C1 segment of cervical spinal cord (tissue), 14 donors: ENCODE measurements at places on chromosomes 16 and 17.

GRCh38 chr17:74532115-74532514, 840 bp upstream of the CD300LB start:
- peak; percentile 32 for DNase-seq

DNA sequence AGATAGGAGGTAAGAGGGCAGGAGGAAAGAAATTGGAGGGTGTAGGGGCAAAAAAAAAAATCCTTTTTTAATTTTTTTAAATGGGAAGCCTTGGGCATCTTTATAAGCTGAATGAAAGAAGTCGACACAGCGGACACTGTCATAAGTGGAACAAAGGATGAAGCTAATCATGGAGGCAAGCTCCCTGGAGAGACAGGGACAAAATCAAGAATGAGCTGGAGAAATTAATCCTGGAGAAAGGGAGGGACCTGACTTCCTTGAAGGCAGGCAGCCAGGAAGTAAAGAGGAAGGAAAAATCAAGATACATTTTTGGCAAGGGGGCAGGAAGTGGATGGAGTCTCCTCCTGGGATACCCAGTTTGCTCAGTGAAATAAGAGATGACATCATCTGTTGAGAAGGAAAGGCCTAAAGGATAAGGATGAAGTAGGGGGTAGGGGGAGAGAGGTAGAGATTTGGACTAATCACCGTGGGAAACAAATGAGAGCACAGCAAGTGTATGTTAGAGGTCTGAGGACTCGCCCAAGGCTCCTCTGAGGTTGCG, 179.3 kb downstream of the SLC39A11 start:
- no peak for DNase-seq

DNA sequence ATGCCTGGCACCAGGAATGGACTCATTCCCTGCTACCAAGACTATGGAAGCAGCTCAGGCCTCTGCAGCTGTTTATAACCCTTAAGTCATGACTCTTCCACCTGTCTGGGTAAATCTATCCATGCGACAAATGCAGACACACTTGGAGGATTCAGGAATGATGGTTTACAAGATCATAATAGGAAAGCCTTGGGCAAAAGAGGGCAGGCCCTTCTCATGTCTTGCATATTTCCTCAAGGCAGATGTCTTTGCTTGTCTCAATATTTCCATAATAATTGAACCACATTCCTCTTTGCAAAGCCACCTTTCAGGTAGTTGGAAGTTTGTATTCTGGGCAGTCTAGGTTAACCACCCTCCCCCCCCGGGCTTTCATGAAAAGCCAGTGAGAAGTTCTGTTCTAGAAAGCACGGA, 884 bp upstream of the JPT1 start:
- DNase-seq: no peak

- no peak for DNase-seq
Measured at GRCh38 chr16:50293994-50294855, 27.9 kb downstream of the ADCY7 start.

DNA sequence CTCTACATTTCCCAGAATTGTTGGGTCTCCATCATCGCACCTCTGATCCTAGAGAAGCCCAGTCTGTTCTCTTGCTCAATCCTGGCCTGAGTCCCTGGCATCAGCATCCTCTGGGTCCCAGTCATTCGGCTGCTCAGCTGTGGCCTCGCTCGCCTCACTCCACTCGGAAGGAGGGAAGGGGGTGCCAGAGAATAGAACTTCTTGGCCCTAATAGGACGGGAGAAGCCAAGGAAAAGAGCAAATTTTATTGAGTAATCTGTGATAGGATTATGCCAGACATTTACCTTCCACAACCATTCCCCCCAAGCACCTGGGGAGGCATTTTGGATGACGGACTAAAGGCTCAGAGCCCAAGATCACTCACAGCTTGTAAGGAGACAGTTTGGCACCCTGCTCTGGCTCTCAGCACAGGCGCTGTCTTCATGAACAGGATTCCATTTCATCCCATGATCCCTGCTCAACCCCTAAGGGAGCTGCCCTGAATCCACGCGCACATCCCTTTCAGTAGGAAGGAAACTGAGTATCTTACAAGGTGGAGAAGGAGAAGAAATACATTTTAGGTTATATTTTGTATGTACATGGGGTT, 498 bp upstream of the CLEC10A start:
- no peak for DNase-seq

GRCh38 chr16:27579087-27579980, 29.4 kb downstream of the KATNIP start:
- DNase-seq: no peak

DNA sequence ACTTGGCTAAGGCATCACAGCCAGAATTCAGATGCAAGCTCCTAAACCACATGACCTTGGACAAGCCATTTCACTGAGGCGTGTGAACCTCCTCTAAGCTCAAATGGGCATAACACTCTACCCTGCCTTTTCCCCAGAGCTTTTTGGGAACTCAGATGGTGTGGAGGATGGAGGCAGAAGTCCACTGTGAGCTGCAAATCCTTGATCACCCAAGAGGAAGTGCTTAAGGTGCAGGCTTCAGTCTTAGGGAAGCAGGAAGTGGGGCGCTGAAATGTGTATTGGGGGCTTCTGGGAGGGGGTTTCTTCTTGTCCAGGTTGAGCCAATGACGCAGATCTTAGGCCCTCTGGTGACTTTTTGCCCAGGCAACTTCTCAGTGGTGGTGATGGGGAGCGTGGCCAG, 12.9 kb downstream of the CIITA start:
- no peak for DNase-seq

- no peak for DNase-seq
Measured at GRCh38 chr17:33889040-33889439, 366.0 kb upstream of the CCL2 start.

GRCh38 chr17:787641-788221, 5.6 kb downstream of the MRM3 start:
- no peak for DNase-seq

GRCh38 chr17:45438931-45439610, 6.4 kb upstream of the ARHGAP27 start:
- no peak for DNase-seq

DNA sequence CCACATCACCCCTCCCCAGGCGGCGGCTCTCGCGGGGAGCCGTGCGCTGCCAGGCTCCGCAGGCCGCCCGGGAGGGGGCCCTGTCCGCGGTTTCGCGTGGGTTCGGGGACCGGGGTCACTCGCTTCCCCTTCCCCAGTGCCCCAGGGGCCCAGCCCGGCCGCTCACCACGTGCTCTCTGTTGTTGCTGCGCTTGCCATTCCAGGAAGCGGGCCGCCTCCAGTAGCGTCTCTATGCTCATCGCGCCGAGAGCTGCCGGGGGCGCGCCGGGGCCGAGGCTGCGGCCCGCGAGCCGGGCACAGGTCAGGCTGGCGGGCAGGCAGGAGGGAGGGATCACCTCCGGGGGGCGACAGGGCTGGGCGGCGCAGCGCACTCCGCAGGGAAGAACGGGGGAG, 390 bp downstream of the MNT start:
- peak; percentile 53 for DNase-seq

GRCh38 chr17:66580956-66581391, 253.9 kb upstream of the CACNG5 start:
- DNase-seq: no peak

DNA sequence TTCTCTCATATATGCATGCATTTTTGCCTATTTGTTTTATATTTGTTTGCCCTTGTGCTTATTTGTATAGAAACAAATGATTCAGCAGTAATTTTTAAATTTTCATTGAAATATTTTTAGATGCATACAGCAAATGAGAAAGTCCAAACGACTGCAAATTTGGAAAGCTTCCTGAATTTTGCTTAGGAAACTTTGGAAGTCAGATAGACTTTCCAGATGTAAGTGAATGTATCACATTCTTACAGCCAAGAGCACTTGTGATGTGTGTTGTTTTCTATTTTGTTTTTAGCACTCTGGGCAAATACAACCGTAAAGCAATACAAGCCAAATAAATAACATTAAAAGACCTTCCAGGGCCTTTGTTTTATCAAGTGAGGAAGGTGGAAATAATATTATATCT, 680.8 kb upstream of the CDH8 start:
- DNase-seq: no peak

GRCh38 chr17:81231121-81231645, 7.7 kb downstream of the TEPSIN start:
- DNase-seq: no peak

DNA sequence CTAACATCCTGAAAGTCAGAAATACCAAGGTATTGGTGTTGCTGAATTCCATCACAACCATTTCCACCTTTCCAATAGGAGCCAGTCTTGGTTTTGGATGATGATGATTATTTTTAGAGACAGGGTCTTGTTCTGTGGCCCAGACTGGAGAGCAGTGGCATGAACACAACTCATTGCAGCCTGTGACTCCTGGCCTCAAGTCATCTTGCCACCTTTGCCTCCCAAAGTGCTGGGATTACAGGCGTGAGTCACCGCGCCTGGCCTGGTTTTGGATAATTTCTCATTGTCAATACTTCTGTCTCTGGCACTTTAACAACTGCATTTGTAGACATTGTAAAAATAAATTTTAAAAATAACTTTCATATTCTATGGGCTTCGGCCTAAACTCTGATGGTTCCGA, 22.6 kb downstream of the STAT5B start:
- DNase-seq: no peak
